A549 treated with ZK216348 at 1 μM for 4 hours (cell line): ENCODE measurements at places on chromosomes 7 and 10. TPM values are rescaled to one million over a fixed set of nuclear protein-coding genes. Genes with fewer than 3 reads are reported as not detected.

The OR2A5 gene
- not detected in 5 replicates for total RNA-seq

The CALHM3 gene
- total RNA-seq = 0.27 to 0.55 TPM (median 0.32 TPM) in 5 replicates

The CDH23 gene
- 1.4 to 3.9 TPM (median 2.5 TPM) in 5 replicates for total RNA-seq

The VWDE gene
- 0.29 to 1.3 TPM (median 0.47 TPM) in 5 replicates for total RNA-seq

The ARMH3 gene
- total RNA-seq = 8.3 to 13.7 TPM (median 11.9 TPM) in 5 replicates
